Midbrain (tissue), 1 donor: ENCODE measurements at places on chromosomes 6 and 20.

DNA sequence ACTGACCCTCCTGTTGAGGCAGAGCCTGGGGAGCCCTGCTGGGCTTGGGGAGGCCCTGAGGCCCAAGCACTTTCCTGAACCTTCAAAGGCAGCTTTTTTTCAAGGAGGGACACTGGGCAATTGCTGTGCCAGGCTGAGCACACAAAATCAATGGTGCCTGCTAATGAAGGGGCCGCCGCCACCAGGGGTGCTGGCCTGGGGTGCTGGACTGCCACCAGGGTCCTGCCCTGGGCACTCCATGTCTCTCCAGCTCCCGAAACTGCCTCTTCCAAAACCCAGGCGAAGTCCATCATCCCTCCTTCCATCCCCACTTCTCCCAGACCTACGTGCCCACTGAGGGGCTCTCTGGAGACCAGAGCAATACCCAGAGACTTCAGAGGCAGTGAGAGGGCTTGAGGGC is 145.6 kb downstream of the GRM4 start:
- DNase-seq = no peak

GRCh38 chr6:39188098-39188450 is 41.2 kb downstream of the KCNK5 start:
- DNase-seq = no peak

- DNase-seq = no peak
These were observed 7.2 kb downstream of the MAP3K4 start for GRCh38 chr6:160998766-160999165.

DNA sequence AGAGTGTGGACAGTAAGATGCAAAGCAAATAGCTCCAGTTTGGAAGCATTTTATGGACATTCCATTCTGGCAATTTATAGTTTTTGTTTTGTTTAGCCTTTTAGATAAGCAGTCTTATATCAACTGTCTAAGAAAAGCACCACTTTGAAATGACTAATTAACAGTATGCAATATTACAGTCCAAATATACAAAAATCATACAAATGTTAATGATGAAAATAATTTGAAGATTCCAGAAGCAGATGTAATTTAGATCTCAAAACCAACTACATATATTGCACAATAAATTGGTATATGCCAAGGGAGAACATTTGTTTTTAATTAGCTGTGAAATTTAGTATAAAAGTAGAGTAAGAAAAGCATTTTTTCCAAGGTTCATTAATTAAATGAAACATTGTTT is 158.8 kb downstream of the KIF6 start:
- no peak for DNase-seq

DNA sequence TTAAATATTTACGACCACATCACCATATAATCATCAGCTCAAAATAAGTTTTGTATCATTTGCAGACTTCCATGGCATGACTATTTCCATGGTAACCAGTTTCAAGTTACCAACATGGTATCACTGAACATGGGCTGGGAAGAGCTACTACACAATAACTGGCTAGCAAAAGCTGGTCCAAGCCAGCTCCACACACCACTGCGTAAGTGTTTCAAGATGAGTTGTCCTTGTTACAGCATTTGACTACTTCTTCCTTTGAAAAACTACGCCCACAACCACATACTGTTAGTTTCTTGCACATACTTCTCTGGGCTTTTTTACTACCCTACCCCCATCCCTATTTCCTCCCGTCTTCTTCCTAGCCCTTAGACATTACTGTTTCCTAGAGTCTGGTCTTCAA is 8.5 kb downstream of the CD164 start:
- DNase-seq = no peak

GRCh38 chr6:11389977-11390376 is 147.6 kb upstream of the TMEM170B start:
- no peak for DNase-seq

- no peak for DNase-seq
These were observed 17.4 kb downstream of the TCFL5 start for GRCh38 chr20:62844182-62844581.

DNA sequence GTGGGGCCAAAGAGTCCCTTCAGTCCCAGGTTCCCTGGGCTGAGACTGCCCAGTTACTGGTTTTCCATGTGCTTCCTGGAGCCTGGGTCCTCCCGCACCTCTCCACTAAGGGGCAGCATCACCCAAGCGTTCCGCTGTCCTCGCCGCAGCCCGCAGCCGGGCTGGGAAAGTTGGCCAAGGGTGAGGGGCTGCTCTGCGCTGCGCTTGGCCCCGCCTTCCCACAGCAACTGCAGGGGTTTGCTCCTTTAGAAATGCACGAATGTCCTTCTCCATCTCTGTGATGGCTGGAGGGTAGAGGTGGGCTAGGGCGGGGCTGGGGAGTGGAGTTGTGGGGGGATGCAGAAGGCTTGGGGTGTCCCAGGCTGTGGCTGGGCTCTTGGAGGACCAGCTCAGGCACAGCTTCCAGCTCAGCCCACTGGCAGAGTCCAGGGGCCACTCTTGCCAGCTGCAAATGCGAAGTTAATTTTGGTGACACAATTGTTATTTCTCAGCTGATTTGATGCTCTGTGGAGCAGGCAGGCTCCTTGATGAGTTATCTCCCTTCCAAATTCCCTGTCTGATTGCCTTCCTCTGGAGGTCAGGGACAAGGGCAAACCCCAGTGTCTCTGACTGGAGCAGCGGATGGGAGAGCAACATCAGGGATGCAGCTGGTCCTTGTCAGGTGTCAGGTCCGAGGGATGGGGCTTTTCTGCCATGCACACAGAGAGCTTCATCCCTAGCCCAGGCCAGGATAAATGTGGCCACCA is 63.2 kb downstream of the NOL4L start:
- DNase-seq = peak; percentile 80

DNA sequence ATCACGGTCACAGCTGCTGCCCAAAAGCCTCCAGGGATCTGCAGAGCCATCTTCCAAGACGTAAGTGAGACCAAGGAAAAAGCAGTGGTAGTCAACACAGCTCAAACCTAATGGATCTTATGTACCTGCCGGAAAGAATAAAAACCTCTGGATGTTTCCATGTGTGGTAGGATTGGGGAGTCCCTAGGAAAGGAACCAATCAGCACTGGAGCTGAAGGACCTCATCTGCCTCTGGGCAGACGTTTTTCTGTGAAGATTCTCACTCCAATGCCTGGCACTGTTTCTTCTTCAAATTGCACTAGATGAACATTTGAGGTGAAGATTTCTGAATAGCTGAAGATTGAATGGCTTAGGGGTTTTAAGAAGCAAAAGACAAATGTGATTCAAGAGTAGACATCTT is at the start of gene HLA-DQB2:
Gene HLA-DQB2 (minus strand): TSS at position 112 of the 400 bp plus-strand sequence. CDS start 62 bp downstream, at position 50.
- DNase-seq = no peak

- DNase-seq = no peak
These were observed 592.0 kb upstream of the FLRT3 start for GRCh38 chr20:14929388-14929787.

GRCh38 chr6:31906122-31906521 is 4.2 kb upstream of the ZBTB12 start:
- DNase-seq = no peak

GRCh38 chr6:97133067-97133466 is 149.9 kb downstream of the MMS22L start:
- peak; percentile 77 for DNase-seq

- DNase-seq = peak; percentile 49
These were observed 20.6 kb upstream of the ARHGAP18 start for GRCh38 chr6:129730477-129731165.

DNA sequence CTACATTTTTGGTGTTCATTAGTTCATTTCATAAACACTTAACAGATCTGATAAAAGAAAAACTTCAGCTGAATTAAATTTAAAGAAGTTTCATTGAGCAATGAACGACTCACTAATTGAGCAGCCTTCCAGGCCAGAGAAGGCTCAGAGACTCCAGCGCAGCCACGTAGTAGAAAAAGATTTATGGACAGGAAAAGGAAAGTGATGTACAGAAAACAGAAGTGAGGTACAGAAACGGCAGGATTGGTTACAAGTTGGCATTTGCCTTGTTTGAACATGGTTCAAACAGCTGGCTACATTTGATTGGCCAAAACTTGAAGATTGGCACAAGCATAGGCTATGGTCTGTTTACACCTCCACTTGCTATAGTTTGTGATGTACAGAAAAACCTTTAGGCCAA is 166.3 kb upstream of the DTNBP1 start:
- no peak for DNase-seq

DNA sequence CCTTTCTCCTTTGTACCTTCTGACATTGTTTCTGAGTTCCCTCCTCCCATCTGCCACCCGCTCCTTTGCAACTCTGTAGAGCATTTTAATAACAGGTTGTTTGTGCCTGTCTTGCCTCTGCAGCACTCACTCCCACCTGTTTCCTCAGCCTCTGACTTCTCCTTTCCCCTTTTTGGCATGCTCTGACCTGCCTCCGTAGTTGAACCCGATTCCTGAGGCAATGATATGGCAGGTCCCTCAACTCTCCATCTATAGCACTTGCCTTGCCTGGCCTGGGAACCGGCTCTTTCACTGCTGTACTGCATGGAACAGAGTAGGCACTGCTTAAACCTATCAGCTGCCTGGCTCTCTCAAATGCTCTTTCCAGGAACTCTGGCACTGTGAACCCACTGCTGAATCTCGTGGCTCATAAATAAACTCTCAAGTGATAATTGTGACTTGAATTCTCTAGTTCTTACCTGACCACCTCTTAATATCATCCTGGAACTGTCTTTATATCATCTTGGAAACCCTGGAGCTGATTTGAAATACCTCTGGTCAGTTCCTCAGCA is 50.3 kb downstream of the UTRN start:
- no peak for DNase-seq

- no peak for DNase-seq
These were observed 9.0 kb upstream of the CCN6 start for GRCh38 chr6:112044856-112045255.

DNA sequence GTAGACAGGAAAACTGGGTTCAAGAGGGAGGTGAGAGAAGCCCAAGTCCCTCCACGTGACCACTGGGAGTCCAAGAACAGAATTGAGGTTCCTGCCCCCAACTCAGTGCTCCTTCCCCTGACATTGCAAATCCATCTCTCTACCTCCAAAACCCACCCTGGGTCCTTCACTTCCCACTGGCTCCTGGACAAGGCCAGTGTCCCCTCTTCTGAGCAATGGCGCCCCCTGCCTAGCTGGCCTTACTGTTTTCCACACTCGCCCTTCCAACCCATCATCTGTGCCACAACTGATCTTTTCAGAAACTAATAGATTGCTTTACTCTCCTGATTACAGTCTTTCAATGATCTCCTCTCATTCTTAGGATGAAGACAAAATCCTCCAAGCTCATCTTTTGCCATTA is 200.3 kb downstream of the ANKRD60 start:
- DNase-seq = no peak
